Activated CD4-positive, alpha-beta T cell treated with anti-CD3 and anti-CD28 coated beads, Interleukin-2, amount 50 U/mL, for 4 hours (primary cell): ENCODE measurements at places on chromosomes 4 and X.

GRCh38 chr4:10727140-10727880 is 42.7 kb upstream of the CLNK start:
- DNase-seq, result no peak

- no peak for DNase-seq
These were observed 12.9 kb upstream of the ZCCHC4 start for GRCh38 chr4:25299476-25300203.

GRCh38 chr4:47855350-47855749 is 17.5 kb upstream of the CORIN start:
- DNase-seq, result no peak

DNA sequence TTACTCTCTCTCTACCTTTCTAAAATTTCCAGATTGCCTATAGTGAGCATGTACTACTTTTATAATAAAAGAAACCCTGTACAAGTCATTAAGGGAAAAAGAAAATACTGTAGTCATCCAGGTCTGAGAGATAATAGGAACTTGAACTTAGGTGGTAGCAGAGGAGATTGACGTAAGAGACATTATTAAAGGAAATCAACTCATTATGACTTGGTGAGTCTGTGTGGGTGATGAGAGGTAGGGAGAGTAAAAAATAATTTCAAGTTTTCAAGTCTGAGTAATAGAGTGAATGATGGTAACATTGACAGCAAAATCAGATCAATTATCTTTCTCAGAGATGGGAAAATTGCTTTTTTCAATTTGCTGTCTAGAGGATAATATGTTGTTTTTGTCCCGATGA is 44.0 kb upstream of the ZCCHC12 start:
- no peak for DNase-seq

DNA sequence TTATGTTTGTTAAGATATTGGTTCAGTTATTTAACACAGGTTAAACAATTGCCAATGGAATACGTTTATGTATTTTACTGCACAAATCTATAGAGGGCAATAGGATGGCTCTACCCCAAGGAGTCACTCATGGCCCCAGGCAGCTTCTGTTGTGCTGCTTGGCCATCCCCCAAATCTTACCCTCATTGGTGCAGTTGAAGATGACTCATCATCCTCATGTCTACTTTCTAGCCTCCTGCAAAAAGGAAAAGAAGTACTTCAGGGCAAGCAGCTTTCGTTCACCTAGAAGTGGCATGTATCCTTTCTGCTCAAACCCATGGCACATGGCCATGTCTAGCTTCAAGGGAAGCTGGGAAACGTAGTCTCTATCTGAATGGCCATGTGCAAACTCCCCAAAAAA is 14.2 kb downstream of the PHOX2B start:
- no peak for DNase-seq

GRCh38 chr4:43351970-43352806 is 459.7 kb downstream of the GRXCR1 start:
- DNase-seq, result no peak

DNA sequence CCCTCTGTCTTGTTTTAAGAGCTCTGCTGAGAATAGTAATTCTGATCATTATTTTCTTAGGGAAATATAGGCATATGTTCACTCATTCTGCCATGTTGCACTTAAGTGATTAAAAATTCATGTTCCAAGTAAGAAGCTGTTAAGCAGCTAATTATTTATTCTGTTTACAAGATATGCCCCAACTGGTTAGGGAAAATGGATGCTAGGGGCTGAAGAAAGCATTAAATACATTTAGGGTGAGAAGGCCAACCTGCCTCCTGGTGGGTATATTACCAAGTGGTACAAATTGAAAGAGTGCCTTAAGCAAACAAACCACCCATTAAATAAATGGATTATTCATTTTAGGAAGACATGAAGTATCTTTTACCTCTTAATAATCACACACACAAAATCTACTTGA is 392.6 kb upstream of the EPHA5 start:
- no peak for DNase-seq

DNA sequence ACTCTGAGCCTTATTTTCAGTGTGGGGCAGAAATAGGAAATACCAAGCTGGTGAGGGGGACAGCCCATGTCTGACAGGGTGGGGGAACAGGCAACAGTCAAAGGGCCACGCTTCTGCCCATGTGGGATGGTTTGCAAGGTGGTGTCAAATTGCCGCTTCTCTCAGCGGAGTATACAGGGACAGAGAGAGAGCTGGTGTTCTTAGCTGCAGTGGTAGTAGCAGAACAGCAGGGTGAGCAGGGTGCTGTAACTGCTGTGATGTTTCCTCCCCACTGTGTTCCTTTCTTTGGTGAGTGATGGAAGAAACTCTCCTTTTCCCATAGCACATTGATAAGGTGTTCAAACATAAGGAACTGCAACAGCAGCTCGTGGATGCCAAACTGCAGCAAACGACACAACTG is 37.9 kb downstream of the RBBP7 start:
- no peak for DNase-seq

DNA sequence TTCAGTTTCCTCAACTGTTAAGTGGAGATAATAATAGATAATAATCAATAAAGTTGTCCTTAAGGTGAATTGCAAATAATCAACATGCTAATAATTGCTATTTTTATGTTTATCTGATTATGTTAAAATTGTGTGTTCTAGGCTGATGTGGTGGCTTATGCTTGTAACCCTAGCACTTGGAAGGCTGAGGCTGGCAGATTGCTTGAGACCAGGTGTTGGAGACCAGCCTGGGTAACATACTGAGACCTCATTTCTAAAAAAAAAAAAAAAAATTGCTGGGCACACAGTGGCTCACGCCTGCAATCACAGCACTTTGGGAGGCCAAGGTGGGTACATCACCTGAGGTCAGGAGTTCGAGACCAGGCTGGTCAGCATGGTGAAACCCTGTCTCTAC is 175.2 kb downstream of the GC start:
- DNase-seq, result no peak

DNA sequence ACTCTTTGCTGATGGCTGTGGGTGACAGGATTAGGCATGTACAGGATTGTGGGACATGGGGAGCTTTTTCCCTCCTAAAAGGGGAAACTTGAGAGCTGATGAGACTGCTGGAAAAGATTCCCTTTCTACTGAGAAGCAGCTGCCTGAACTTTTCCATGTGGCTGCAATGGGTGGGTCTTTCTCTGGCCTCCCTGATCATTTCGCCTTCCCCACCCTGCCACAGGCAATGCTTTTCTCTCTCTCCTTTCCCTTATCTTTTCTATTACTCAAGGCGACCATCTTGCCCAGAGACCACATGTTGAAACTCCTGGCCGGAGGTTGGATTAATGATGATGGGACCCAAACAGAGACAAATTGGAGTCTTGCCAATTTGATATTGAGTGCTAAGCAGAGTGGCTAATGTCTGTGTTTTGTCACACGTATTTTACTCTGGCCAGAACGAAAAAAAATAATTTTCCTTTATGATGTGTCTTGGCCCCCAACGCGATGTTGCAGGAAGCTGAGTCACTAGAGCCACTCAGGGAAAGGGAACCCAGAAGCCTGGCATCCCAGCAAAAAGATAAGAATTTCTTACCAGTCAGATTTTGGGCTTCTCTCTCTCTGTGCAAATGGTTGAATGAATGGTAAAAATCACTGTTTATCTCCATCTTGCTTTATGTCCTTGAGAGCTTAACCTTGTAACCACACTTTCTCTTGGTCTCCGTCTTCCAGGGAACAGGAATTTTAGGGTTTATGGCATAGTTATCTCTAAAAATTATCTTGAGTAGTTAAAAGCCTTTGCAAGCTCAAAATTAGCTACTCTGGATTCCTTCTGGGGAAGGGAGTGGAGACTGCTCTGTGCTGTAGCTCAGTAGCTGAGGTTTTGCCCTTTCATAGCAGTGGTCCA is 19.4 kb upstream of the ATP8A1 start:
- no peak for DNase-seq

DNA sequence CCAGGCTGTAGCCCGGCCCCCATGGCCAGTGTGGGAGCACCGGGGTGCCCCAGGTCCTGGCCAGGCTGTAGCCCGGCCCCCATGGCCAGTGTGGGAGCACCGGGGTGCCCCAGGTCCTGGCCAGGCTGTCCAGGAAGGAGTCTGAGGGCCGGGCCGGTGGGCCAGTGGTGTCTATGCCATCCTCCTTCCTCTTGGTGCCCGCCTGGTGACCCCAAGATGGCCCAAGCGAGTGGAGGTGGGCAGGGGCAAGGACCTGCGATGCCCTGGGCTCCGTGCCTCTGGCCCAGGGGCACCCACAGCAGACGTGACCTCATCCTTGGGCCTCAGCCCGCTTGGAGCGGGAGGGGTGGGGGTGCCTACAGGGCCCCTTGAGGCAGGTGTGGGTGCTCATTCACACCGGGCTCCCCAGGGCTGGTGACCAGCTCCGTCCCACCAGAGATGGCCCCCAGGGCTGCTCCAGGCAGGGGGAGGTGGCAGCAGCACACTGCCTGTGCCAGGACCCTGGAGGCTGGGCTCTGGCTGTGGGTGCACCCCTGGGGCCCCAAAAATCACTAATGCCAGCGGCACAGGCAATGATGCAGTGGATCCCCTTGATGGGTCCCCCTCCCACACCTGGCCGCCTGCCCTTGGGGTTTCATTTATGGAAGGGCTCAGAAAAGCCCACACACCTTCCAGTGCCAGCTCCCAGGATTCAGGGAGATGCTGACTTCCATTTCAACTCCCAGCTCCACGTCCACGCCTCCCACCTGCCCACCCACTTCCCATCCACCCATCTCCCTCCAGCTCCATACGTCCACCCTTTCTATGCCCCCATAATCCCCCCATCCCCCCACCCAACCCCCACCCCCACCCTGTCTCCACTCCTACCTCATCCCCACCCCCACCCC is 35.8 kb downstream of the TACC3 start:
- no peak for DNase-seq

GRCh38 chr4:107888237-107888636 is 43.1 kb upstream of the CYP2U1 start:
- DNase-seq, result no peak

DNA sequence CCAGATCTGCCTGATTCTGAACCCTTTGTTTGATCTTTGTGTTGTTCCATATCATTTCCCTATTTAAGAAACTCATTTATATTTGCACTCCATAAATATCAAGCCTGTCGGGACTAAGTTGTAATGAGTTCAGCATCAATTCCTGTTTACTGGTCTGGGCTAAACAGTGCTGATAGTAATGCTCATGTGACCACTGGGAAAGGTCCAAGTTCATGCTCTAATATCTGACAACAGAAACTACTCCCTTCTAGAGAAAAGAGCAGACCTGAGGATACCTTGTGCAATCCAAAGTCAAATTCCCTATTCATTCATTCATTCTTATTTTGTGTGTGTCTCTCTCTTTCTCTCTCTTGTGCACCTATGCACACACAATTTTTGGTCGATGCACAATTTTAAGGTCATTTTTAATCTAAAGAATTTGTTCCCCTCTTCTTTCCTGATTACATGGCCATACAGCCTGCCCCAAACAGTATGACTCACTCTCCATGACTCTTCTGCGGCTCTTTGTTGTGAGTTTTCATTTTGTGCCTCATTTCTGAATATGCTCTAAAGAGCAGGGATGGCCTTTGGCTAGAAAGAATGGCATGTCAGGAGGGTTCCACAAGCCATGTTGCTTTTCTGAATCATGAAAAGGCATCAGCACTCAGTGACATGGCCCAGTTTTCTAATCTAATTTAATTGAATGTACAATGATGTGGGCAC is 664.3 kb downstream of the RPA4 start:
- DNase-seq, result no peak

GRCh38 chrX:94742772-94743171 is 1068.8 kb downstream of the FAM133A start:
- no peak for DNase-seq

DNA sequence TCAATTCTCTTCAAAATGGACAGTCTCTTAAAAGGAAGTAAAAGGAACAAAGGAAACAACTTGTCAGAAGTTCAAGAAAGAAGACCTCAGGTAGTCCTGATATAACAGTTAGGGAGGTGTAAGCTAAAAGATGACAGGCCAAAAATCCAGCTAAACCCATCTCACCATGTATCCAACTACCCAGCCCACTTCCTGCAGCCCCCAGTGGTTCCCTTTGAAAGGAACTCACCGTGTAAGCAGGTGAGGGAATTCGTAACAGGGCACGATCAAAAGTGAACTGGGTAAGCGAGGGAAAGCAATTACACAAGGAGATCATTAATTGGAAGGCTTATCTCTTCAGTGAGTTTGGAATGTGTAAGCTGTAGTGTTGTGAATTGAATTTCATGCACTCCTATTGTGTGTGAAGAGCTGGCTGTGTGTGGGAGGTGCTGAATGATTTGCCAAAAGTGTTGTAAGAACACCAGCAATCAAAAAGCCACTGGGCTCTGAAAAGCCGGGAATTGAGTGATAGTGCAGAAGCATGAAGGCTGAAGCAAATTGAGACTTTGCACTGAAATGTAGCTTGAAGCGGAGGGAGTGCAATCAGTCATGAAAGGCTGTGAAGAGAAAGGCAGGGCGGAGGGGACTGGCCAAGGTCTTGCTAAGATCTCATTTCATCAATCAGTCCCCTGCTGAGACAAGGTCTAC is 914.2 kb upstream of the LCORL start:
- DNase-seq, result no peak

GRCh38 chr4:163620738-163621137 is 126.2 kb downstream of the TMA16 start:
- DNase-seq, result no peak

- DNase-seq, result no peak
These were observed 415.2 kb upstream of the NR3C2 start for GRCh38 chr4:148857239-148857972.

- no peak for DNase-seq
These were observed 136.5 kb downstream of the SPATA18 start for GRCh38 chr4:52187603-52188002.

- no peak for DNase-seq
These were observed 53.5 kb upstream of the FAM9B start for GRCh38 chrX:9087271-9088040.

DNA sequence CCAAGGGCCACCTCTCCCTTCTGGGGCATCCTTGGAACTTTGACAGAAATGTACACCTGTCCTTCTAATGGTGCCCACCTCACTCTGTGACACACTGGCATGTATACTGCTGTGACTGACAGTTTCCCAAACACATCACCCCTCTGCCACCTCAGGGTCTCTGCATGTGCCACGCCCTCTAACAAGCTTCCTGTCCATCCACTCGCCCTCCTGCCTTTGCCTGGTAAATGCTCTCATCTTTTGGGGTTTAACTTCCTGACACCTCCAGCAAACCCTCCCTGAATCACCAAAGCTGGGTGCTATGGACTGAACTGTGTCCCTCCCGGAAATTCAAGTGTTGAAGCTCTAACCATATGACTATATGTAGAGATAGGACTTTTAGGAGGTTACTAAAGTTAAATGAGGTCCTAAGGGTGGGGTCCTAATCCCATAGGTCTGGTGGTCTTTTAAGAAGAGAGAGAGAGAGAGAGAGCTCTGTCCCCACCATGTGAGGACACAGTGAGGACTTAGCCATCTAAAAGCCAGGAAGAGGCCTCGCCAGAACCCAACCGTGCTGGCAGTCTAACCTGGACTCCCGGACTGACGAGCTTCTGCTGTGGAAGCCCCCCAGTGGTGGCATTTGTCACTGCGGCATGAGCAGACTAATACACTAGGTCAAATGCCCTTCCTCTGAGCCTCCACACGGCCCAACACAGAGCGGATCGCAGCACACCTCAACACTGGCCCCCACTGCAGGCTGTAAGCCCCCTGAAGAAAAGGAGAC is 95.6 kb downstream of the AFAP1 start:
- DNase-seq, result peak; percentile 67

GRCh38 chr4:123856689-123857545 is 460.3 kb downstream of the SPRY1 start:
- DNase-seq, result no peak
